ENCODE measurements at places on chromosomes 12 and 14.
A peak's percentile ranks its signal among the peaks of the same experiment; 100 is the strongest.

DNA sequence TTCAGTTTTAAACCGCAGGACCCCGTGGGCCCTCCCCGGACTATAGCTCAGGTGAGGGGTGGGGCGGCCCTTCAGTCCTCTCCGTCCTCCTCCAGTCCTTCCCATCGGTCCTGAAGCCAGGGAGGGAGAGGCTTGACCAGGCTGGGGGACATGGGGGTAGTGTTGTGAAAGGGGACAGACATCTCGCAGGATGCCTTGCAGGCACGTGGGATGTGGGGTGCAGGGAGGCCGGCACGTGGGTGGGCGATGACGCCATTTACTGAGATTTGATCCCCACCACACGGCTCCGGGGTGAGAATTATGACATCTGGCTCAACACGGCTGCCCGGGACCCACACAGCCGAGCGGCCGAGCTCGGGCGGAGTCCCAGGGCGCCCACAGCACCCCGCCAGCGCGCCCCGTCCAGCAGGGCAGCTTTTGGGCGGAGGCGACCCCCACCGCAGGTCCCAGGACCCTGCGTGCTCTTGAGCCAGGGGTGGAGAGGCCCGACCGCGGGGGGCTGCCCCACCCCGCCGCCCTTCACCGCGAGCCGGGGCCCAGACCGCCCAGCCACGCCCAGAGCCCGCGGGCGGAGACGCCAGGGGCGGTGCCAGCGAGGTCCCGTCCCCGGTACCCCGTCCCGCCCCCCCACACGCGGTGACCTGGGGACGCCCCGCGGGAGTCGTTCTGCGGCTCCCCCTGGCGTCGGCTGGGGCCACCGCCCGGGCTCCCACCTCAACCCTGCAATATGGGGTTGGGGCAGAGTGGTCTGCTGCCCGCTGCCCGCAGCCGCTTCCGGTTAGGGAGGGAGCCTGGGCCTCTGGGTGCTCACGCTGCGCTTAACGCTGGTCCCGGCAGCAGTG, 3.3 kb upstream of the EXOC3L4 start:
- peak; percentile 60 for DNase-seq

- no peak for DNase-seq
These were observed 25.5 kb downstream of the CLECL1 start for GRCh38 chr12:9707356-9707755.

DNA sequence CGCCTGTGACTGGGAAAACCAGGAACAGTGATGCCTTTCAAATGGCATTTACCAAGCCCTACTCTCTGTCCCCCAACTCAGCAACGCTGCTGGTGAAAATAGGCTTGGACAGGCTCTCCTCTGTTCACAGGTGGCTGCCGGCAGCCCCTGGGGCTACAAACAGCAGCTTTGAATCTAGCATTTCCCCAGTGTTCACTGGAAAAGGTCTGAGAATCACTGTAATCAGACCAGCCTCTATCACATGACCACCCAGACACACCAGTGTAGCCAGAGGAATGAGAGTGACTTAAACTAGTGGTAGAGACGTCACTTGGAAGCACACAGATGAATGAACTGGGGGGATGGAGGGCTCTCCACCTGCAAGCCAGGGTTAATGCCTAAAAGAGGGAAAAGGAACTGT, 151.8 kb downstream of the FOXN3 start:
- no peak for DNase-seq

- no peak for DNase-seq
These were observed 37.7 kb upstream of the OAS1 start for GRCh38 chr12:112869091-112869490.

- DNase-seq, result peak; percentile 41
These were observed 239.0 kb downstream of the SLC16A7 start for GRCh38 chr12:59834659-59835474.

- DNase-seq, result no peak
These were observed 141.6 kb downstream of the GPHN start for GRCh38 chr14:66649498-66649897.

DNA sequence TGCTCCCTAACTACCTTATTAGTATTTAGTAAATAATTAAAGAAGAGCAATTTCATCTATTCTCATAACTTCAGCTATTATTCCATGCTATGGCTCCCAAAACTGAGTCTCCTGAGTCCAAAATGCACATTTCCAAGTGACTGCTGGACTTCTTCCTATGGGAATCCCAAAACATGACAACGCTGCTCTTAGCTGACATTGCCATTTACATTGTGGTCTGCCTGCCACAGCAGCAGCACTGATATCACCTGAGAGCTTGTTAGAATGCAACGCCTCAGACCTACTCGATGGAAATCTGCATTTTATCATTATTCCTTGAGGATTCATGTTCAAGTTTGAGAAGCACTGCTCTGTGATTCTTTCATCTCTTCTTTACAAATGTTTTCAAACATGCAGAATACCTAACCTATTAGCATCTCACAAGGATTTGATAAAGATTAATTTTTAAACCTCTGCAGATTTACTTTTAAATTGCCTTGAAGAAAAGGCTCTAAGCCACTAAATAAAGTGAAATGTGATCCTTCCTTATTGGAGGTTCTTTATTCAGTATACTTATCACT, 77.7 kb downstream of the SEC23A start:
- DNase-seq, result no peak

DNA sequence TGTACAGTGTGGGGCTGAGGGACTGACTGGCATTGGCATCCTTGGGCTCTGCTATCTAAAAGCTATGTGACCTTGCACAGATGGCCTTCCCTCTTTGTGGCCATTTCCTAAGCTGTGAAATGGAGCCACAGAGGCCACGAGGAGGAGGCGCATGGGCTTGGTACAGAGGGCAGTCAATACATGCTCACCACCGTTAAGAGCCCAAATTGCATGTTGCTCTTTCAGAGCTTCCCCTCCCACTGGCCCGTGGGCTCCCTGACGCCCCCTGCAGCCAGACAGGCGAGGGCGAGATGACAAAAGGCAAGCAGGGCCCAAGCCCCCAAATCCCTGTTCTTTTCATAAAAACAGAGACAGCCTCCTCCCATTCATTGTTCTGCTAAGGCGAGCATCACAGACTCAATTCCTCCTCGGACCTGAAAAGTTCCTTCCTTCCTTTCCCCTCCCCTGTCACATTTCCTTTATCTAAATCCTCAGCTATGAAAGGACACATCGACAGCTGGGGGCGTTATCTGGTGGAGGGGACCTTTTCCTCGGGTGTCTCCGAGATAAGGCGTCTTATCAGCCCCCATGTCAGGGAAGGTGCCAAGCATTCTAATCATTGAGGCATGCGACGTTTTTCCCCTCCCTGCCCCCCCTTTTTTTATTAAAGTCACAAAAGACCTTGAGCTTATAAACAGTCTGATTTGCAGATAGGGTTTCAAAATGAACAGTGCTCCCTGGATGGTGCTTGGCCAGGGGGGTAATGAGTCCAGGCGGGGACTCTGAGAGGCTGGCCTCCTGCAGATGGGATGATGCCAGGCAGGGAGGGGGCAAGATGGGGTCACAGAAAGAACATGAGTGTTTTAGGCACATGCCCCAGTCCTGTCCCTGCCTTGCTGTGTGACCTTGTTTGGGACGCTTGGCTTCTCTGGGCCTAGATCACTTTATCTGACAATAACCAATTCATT, 26.4 kb downstream of the FAM222A start:
- no peak for DNase-seq

DNA sequence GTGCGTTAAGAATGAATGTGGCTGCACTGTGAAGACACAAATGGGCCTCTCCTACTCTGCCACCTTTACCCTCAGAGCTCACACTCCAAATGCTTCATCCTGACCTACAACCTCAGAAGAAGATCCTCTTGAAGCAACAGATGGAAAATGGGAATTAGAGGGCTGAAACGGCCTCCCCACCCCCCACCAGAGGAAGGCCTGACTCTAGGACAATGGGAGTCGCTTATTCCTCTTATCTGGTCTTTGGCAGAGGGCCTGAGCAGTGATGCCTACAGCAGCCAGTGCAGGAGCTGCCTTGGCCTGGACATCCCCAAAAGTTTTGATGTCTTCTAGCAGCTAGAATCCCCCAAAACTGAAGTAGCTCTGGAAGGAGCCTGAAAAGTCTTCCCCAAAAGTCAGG, 29.2 kb downstream of the BTBD7 start:
- DNase-seq, result no peak

- no peak for DNase-seq
These were observed 52.1 kb downstream of the PSMA6 start for GRCh38 chr14:35344107-35344807.

DNA sequence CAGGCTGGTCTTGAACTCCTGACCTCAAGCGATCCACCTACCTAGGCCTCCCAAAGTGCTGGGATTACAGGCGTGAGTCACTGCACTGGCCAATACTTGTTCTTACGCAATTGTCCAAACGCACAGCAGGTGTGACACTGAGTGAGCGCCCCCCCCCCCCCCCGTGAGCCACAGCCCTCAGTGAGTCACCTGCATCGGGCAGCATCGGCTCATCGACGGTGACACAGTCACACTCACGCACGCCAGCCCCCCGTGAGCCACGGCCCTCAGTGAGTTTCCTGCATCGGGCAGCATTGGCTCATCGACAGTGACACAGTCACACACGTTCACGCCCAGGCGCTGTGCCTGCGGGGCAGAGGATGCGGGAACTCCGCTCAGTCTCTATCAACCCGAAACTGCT, 42.5 kb downstream of the GALNT9 start:
- DNase-seq, result no peak

GRCh38 chr14:71362920-71363584, 455.8 kb downstream of the PCNX1 start:
- DNase-seq, result peak; percentile 59

GRCh38 chr14:29037411-29037810, 270.8 kb downstream of the FOXG1 start:
- DNase-seq, result peak; percentile 2

DNA sequence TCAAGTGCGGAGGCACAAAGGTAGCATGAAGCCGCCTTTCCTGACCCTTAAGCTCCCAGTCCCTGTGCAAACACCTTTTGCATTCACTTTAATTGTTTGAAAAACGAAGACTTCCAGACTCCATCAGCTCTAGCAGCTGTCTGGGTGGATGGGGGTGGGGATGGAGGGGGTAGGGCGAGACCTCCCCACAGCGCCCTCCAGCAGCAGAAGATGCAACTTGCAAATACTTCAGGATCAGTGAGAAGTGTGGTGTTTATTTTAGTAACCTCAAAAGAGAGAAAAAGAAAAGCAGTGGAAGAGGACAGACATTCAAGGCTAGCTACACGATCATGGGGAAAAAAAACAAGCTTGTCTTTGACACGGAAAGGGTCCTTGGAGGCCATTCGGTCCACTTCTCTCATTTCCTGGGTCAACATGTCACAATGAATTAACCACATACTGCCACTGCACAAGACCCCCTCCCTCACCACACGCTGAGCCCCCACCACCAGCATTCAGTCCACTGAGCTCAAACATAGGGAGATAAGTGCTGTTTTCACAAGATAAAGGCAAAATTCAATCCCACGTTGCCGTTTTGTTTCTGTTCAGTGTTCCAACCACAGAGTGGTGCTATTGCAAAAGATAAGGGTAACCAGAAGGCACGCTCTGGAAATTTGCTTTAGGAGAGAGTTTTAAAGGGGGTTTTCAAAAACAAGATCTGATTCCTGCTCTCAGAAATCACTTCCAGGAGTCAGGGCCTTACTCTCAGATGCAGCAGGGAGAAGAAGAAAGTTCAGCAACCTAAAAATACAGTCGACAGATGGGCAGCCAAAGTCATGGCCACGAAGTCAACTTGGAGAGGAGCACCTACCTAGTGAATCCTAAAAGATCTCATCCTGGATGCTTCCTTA, 3.3 kb upstream of the NTF3 start:
- peak; percentile 72 for DNase-seq

DNA sequence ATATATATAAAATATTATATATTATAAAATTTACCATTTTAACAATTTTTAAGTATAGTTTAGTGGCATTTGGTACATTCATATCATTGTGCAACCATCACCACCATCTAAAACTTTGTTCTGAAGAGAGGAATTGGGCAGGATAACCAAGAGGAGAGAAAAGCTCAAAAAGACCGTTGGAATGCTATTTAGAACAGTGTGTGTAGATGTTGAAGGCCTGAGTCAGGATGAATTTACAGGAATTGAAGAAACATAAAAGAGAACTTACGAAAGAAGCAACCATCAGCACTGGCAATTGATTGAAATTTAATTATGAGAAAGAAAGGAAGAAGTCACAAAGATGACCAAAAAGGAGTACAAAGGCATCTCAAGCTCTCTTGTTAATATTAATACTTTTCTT, 196.9 kb upstream of the PWP1 start:
- no peak for DNase-seq

DNA sequence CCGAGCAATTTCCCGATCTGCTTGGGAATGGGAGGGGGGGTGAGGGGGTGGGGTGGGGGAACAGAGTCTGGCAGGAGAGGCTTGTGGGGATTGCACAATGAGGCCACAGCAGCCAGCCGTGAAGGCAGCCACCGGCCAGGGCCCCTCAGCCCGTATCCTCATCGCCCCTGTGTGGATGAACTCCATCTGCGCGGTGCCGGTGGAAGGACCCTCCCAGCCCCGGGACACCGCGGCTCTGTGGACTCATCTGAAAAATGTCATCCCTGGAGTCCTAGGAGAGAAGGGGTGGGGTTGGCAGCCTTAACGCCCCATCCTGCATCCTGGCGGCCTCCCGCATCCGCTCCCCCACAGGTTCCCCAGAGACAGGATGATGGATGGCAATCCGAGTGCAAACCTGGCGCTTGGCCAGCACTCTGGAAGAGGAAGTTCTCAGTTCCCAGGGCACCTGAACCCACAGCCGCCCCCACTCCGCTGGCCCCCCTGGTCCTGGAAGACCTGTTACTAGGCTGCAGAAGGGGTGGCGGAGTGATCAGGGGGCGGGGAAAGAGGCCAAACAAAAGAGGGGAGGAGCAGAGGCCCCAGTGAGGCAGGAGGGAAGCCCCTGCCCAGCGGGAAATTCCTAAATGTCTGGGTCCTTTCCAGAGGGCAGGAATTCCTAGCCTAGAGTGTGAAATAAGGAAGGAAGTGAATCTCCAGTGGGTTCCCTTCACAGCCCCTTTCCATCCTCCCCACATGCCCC, 1.2 kb upstream of the TNFAIP2 start:
- peak; percentile 84 for DNase-seq

- no peak for DNase-seq
These were observed 87.5 kb upstream of the PDZRN4 start for GRCh38 chr12:41100572-41100971.

DNA sequence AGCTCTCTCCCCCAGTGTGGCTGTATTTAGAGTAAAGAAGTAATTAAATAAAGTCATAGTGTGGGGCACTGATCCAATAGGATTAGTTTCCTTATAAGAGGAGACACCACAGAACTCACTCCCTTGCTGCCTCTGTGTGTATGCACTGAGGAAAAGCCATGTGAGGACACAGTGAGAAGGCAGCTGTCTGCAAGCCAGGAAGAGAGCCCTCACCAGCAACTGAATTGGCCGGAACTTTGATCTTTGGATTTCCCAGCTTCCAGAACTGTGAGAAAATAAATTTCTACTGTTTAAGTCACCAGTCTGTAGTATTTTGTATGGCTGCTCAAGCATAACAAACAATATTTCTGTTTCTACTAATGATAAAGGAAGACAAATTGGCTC, 368.7 kb upstream of the PRICKLE1 start:
- no peak for DNase-seq

DNA sequence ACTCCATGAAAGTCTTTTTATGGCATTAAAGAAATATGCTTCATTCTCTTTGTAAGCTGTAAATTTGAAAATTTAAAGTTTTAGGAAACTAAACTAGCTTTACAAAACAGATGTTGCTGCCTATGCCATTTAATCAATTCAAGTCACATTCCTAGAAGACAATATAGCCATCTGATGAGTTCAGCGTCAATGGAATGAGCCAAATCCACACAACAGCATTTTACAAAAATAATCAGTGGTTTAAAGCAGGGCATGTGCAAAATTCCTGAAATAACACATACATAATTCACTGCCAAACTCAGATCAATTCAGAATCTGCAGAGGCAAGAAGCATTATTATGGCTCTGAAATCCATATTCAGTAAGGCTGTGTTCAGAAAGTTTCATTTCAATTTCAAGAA, 75.6 kb downstream of the MED13L start:
- peak; percentile 40 for DNase-seq

All from astrocyte of the hippocampus (primary cell).